BE2C (cell line): ENCODE measurements at places on chromosomes 3 and 15.

DNA sequence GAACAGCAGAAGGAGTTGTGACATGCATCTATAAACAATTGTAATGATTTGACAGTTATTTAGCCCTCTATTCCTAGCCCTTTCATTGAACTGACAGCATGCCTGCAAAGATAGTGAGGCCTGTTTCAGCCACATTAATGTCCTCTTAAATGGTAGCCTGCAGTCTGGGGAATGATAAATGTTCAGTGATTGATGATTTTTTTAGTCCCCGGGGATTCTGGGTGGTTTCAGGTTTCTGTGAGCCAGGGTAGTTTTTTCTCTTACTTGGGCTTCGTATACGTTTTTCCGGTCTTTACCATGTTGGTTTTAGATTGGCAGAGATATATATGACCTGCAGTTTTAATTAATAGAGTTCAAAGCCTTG lies 172.0 kb downstream of the TCF12 start:
- peak; percentile 72 for DNase-seq

DNA sequence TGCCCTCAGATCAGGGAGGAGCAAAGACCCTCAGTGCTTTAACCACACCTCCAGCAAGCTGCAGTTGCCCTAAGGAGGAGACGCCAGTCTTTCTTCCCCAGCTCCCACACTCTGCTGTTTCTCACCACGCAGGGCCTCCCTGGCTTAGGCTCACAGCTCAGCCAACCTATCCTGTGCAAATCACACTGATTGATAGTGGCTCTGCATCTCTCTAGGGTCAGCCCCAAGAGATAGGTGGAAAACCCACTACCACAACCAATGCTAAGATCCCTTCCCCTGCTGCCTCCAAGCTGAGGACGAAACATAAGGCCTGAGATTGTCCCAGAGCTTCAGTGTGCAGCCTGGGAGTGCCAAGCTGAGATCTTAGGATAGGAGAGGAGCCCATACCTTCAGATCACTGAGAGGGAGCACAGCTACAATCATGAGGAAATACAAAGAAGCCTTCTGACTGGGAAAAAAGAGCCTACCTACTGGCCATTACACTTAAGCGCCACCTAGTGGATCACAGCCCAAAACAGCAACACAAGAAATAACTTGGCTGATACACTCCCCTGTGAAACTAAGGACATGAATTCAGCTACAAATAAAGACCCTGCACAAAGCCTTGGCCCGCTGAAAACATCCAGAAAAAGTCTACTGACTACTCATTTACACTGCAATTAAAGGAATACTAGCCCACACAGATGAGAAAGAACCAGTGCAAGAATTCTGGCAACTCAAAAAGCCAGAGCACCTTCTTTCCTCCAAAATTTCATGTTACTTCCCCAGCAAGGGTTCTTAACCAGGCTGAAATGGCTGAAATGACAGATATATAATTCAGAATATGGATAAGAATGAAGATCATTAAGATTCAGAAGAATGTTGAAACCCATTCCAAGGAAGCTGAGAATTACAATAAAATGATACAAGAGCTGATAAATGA lies 271.5 kb upstream of the DCBLD2 start:
- peak; percentile 63 for DNase-seq

DNA sequence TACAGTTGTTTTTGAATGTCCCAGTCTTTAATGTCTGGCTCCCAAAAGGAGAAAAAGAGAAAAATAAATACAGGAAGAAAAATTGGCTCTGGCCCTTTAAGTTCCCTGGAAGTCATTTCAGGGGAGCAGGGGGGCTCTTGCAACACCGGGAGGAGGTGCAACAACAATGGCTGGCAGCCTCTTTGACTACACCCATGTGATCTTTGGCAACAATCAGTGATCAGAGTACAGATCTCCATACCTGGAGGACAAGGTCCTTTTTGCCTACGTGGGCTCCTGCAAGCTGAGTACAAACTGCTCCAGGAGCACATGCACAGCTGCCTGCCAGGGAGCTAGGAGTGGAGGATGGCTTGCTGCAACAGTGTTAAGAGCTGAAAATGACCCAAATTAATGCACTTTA lies 63.9 kb downstream of the GLCE start:
- no peak for DNase-seq

GRCh38 chr15:48423342-48423741 lies 92.1 kb downstream of the DUT start:
- DNase-seq: no peak

DNA sequence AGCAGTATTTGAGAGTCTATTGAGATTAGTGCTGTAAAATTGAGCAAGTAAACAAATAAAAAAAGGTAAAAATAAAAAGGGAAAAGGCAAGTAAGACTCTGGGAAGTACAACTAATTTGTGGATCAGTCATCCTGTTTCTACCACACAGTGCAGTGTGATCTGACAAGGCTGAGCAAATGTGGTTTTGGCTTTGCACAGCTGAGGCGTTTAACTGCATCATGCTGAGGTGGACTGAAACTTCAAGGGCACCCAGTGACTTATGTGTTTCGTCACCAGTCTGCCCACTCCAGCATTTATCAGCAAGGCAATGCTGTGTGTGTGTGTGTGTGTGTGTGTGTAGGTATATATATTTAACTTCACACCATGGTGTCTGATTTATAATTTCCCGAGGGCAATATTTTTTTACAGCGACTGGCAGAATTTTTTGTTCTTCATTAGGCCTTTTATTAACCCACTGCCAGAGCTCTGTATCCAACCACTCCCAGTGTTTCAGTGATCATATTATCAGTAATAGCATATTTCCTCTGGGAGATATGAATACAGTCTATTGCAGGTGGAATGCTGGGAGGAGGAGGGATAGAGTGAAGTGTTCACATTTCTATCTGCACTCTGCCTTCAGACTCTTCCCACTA lies 131.5 kb upstream of the SATB1 start:
- no peak for DNase-seq

DNA sequence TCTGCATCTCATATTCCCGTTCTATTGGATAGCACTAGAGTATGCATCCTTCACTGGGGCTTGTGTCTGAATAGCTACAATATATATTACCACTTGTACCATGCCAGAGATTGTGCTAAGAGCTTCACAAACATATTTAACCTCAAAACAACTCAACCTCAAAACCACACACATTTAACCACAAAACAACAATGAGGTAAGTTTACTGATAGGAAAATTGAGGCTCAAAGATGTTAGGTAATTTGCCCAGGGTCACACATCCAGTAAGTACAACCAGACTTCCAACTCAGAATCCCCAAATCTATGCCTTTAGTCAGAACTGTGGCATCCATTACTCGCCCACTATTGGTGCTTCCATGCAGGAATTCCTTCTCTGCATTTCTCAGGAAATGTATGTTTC lies 220.0 kb downstream of the FAM43A start:
- DNase-seq: no peak

DNA sequence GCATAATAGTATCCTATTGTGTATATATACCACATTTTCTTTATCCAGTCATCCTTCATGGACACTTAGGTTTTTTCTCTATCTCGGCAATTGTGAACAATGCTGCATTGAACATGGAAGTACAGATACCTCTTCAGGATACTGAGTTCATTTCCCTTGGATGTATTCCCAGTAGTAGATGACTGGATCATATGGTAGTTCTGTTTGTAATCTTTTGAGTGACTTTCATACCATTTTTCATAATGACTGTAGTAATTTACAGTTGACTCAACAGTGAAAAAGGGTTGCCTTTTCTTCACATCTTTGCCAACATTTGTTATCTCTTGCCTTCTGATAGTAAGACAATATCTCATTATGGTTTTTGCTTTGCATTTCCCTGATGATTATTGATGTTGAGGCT lies 21.8 kb downstream of the MYH15 start:
- DNase-seq: no peak

- DNase-seq: no peak
These were observed 42.4 kb upstream of the ETV5 start for GRCh38 chr3:186151077-186151971.

DNA sequence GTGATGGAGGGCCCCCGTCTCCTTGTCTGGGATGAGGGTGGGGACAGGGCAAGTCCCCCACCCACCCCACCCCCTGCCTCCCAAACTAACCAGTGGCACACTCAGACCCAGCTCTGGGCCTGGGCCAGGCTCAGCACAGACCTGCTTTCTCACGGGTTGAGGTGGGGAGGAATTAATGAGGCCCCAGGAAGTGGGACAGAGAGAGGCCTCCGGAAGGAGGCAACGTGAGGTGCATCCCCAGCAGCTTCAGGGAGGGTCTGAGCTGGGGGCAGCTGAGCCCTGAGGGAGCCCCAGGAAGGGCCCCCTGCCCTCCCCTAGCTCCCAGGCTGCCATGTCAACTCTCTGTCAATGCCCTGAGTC lies 15.0 kb upstream of the GNAI2 start:
- no peak for DNase-seq

DNA sequence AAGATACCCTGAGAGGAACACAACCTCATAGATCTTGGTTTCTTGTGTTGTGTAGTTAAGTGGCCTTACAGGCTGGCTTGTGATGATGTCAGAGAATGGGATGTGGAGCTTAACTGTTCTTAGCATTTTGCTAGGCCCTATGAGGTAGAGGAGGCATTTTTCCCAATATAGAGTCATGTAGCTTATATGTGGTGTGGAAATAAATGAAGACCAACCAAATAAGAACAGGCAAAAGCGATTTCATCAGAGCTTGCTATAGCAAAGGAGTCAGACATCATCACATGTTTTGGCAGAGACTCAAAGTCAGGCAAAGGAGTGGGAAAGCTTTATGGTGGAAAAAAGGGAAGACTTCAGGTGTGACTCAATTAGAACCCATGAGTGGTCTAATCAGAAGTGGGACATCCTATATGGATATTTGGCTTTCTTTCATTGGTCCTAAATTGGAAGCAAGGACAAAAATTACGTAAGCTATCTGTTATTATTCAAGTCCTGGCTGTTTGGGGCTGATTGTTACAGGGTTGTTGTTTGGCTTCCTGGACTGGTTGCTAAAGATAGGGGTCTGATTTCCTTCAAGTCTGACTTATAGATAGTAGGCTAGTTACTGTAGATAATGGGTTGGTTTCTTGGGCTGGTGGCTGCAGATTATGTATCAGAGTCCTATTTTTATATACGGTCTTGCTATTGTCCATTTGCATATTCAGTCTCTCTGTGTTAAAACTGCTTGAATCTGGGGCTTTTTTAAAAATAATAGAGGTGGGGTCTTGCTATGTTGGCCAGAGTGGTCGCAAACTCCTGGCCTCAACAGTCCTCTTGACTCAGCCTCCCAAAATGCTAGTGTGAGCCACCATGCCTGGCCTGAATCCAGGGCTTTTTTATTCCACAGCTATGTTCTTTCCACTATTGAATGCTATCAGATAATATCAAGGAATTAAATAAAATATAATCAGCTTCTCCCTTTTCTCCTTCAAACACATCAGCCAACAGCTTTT lies 30.3 kb upstream of the SETD2 start:
- no peak for DNase-seq

DNA sequence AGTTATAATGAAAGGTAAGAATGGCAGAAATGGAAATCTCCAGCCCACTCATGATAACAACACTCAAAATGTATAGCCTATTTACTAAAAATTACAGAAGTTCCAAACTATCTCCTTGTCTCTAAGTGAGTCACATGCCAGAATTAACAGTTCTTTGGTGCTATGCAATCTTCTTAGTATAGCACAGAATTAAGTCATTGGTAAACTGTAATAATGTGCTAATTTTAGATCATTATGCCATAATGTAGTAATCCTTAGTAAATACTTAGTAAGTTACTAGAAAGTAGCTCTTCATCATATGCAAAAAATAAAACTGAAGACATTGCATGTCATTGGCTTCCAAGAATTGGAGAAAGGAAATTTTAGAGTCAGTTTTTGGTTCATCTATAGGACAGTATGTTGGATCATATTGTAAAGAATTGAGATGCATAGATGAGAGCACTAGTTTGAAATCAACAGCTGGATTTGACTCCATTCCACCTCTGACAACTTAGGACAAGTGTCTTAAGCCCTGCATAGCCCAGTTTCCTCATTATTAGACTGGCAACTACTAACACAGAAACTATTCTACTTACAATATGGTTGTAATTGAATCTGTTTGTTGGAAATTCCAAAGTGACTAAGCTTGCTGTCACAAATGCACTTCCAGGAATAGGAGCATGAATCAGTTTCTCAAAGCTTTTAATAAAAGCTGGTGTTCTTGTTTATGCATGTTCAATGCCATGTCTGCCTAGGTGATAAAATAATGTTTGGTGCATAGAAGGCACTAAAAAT lies 40.1 kb upstream of the CD47 start:
- DNase-seq: no peak

GRCh38 chr3:110670407-110670806 lies 401.2 kb upstream of the NECTIN3 start:
- DNase-seq: no peak

DNA sequence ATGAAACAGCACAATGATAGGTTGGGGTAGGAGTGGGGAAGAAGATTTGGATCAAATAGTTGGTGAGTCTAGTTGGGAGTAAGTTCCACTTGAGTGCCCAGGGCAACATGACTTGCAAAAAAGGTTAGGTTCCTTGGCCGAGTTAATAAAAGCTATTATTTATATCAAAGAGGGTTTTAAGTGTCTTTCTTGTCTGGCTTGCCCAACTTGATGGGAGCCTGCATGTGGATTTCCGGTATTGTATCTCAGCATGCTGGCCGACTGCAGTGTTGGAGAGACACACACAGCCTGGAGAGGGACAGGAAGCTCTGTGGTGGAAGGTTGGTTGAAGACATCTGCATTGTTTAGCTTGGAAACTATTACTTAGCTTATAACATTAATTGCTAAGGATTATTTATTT lies 449.5 kb upstream of the TBL1XR1 start:
- DNase-seq: no peak
